ENCODE measurements at places on chromosomes 4 and X. TPM values are rescaled to one million over a fixed set of nuclear protein-coding genes. Genes with fewer than 3 reads are reported as not detected.

Gene FAM47A
- not detected for polyA plus RNA-seq

Gene LANCL3
- 0.19 TPM for polyA plus RNA-seq

Gene HUWE1
- 17.5 TPM for polyA plus RNA-seq

Gene PLS3
- not detected for polyA plus RNA-seq

Gene PALLD
- polyA plus RNA-seq = 0.31 TPM

All from IgD-negative memory B cell (primary cell).